ENCODE measurements at places on chromosomes 1 and 21.

GRCh38 chr21:19507682-19508260 is 1104.2 kb upstream of the TMPRSS15 start:
- no peak for DNase-seq

DNA sequence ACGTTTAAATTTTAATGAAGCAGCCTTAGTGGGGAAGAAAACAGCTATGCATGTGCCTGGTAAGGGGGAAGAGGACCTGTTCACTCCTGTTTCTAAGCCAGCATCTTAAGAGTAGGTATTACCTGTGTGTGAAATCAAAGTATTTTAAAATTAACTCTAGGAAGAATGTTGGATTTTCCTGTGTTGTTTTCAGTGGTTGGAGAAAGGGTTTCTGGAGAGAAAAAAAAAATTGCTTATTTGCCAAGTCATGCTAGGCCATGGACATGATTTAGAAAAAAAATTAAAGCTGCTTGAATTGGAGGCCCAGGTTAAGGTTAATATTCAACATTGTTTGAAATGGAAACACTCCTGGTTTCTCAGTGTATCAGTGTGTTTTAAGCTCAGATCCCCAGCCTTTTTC is 42.9 kb upstream of the DNAJC6 start:
- DNase-seq = no peak

GRCh38 chr1:178266619-178267066 is 172.7 kb downstream of the RASAL2 start:
- no peak for DNase-seq

GRCh38 chr21:45228171-45228641 is 59.5 kb downstream of the POFUT2 start:
- DNase-seq = peak; percentile 96

DNA sequence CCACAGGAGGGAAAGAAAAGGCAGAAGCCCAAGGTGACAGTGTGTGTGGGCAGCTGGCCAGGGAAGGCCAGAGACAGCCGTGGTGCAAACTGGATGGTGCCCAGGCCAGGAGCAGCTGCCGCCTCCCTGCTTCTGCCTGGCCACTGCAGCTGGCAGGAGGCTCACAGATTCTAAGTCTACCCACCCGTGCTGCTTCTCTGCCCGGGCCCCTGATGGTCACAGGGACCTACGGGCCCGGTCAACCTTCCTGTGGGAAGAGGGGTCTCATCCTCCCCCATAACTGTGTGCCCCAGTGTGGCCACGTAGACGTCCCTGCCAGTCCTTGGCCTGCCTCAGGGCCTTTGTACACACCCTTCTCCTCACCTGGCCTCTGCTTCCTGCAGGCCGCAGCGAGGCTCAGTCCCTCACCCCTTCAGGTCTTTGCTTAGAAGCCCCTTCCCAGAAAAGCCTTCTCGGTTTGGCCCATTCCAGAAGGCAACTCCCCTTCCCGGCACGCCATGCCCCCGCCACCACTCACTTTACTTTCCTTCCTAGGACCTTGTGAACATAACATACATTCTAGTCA is 192.6 kb upstream of the AJAP1 start:
- DNase-seq = no peak

DNA sequence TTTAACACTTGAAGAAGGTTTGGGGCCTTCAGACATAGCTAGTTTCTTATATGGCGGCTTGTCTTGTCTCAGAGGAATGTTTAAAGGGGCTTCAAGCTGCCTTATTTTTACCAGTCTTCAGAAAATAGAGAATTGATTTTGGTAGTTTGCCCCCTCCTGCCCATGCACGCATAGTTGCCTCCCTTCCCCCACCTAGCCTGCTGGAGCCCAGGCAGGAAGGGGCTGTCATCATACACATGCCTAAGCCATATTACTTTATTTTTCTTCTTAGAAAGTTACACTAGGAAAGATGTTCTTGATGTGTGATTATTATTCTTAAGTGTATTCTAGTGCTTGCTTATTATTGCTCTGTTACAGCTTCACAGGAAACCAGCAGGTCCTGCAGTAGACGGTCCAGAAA is 18.3 kb downstream of the PBX1 start:
- DNase-seq = no peak

- no peak for DNase-seq
These were observed 19.1 kb downstream of the LRIG2 start for GRCh38 chr1:113091988-113092594.

All from Daoy (cell line).